ENCODE measurements at places on chromosomes 5 and 9.

DNA sequence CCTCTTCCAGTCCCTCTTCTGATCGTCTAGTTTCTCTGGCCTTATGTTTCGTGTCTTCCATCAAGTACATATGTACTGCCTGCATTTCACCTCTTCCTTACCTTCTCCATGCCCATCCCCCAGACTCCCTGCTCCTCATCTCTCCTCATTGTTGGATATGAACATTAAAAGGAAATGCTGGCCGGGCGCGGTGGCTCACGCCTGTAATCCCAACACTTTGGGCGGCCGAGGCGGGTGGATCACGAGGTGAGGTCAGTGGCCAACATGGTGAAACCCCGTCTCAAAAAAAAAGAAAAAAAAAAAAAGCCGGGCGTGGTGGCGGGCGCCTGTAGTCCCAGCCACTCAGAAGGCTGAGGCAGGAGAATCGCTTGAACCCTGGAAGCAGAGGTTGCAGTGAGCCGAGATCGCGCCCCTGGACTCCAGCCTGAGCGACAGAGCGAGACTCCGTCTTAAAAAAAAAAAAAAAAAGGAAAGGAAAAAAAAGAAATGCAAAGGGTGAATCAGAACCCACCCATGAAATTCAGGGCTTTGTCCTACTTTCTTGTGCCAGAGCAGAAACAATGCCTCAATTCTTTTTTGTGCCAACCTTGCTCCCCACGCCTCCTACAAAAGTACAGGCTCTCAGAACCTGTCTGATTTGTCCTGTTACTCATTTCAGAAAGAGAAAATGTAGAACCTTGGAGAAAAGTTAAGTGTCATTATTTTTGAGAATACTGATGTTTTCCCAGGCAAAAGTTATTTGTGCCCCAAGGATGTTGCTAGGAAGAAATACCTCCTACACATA lies 1.5 kb upstream of the ZFR start:
- no peak for DNase-seq

- no peak for DNase-seq
Measured at GRCh38 chr9:101536938-101537337, 3.3 kb downstream of the RNF20 start.

DNA sequence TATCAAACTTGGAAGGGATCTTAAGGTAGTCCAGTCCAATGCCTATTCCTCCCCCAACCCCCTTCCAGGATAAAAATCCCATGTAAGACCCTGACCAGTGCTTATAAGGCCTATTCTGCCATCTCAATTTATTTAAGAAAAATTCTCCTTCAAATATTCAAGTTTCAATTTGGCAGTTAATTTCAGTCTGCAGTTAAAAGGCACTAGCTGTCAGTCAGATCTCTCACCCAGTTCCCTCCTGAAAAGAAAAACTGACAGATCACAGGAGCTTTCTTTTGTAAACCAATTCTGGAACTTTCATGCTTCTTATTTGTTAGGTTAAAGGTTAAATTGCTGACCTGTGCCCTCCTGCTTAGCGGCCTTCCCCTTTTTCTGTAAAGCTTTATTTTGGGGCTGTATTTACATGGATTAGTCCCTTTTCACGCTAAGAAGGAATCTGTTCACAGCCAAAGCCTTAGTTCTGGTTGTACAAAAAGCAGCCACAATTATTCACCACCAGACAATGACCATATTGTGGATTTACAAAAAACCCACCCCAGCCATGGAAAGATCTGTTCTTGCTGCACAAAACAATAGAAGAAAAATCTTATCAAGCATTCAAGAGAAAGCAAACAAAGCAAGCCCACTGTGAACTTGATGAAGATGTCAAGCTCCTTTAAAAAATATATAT lies 68.7 kb downstream of the DENND1A start:
- DNase-seq = no peak

DNA sequence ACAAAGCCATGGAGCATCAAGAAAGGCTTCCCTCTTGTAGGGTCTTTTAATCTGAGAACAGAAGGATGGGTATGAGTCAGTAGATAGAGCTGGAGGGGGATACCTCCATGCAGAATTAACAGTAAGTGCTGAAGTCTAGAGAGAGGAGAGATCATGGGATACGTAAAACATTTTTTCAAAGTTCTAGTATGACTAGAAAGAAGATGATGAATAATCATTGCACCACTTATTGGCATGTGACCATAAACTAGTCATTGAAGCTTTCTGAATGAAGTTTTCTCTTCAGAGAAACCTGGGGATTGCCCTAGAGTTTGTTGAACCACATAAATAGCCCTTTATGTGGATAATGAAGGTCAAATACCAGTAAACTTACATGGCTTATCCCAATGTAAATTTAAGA lies 48.6 kb upstream of the PTPRD start:
- DNase-seq = no peak

DNA sequence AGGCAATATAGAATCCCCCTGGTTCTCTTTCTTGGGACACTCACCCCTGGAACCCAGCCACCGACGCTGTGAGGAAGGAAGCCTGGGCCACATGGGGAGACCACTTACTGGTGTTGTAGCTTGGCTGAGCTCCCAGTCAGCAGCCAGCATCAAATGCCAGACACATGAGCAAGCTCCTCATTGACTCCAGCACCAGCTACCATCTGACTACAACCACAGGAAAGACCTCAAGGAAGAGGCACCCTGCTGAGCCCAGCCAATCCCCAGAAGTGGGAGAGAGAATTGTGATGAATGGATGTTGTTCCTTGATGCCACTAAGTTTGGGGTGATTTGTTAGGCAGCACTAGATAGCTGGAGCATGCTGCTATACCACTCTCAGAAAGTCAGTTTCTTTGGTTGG lies 36.0 kb downstream of the BNIP1 start:
- DNase-seq = no peak

- DNase-seq = no peak
Measured at GRCh38 chr5:2755076-2755680, 3.7 kb upstream of the IRX2 start.
